Effector memory CD8-positive, alpha-beta T cell (primary cell): ENCODE measurements at places on chromosomes 2 and 18.

DNA sequence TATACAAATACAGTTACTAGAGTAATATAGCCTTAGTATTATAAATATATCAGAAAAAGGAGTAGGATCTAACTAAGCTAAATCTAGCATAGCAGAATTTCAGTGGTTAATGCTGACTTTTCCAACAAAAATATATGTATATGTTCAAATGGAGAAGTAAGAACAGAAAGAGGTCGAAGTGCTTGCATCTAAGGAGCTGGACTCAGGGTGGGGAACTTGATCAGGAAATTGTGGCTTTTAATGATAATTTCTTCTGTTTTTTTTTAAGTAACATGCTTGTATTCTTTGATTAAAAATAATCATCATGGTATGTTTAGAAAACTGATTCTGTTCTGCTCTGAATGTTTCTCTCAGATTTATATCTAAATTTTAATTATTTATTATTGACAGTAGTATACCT is 327.1 kb downstream of the GALNT13 start:
- H3K36me3 ChIP-seq: no peaks in the 10 kb centered on the region
- H3K27me3 ChIP-seq: no peaks in the 10 kb centered on the region
- H3K4me3 ChIP-seq: no peak overlapping the region
- H3K4me1 ChIP-seq: no peaks in the 10 kb centered on the region

DNA sequence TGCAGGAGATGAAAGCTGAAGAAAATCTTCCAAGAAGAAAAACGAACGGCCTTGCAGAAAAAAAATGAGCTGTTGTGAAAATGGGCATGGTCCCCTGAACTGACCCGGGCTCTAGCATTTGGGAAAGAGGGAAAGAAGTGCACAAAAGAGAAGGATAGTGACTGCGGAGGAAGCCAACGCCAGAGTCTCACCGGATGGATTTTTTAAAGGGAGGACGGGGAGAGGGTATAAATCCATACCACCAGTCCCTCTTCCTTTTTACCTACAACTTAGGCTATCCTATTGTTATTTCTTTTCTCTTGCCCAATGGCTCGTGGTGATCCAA is 601 bp downstream of the WDR35 start:
- DNase-seq: no peak
- peak overlapping the region; percentile 94 for H3K4me3 ChIP-seq
- H3K27me3 ChIP-seq: peaks cover 16% of the 10 kb centered on the region
- peak overlapping the region; percentile 94 for H3K27ac ChIP-seq
- H3K36me3 ChIP-seq: peaks cover 20% of the 10 kb centered on the region
- H3K4me1 ChIP-seq: peaks cover 19% of the 10 kb centered on the region

DNA sequence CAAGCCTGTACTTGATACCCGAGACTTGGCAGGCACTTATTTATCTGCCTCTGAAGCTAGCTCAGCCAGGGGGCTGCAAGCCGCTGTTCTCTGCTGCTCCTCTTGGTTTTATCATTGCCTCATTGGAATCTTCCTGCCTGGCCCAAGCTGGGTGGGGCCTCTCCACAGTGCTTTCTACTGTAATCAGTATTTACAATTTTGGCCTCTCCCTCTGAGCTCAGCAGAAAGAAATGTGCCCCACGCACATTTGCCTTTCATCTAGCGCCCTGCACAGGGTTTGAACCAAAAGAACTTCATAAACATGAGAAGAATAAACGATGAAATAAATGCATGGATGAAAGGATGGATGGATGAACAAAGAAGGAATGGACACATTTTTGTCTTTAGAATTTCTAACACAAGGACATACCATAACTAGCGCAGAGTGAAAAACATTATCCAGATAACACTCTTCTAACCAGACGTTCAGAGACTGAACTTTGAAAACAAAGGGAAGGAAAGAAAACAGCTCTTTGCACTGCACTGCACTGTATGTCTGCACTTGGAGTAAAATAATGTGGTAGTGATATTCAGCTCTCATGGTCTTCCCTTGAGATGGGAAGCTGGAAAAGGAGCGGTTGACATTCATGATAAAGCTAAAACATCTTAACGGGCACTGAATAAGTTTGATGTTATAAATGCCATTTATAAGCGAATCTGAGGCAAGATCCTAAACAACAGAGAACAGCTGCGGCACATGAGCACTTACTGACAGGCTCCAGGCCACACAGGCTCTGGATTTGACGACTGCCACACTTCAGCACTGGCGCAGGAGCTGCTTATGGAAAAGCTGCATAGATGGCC is 86.8 kb upstream of the SP3 start:
- H3K27ac ChIP-seq: no peak overlapping the region
- H3K27me3 ChIP-seq: peaks cover 15% of the 10 kb centered on the region
- no peaks in the 10 kb centered on the region for H3K36me3 ChIP-seq
- no peak overlapping the region for H3K4me3 ChIP-seq
- H3K4me1 ChIP-seq: no peaks in the 10 kb centered on the region
- no peak for DNase-seq

DNA sequence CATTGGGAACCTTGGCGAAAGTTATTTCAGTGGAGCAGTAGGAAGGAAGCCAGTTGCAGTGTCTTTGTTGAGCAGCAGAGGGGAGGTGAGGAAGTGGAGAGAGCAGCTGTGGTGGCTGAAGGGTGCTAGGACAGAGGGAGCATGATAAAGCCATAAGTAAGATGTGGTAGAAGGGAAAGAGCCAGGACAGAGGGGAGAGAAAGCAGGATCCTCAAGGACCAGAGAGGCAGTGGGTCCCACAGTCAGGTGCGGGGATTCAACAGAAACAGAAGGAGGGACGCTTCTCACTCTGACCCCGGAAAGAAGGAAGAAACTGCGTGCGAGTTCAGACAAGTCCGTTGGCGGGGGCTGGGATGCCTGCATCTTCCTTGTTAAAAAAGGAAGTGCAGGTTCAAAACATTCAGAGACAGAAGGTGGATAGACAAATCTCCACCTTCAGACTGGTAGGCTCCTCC is at the start of gene CXCR2:
Gene CXCR2 (plus strand): TSS at position 403 of the 455 bp plus-strand sequence. CDS start 8,774 bp downstream, outside the sequence.
- peaks cover 4% of the 10 kb centered on the region for H3K4me1 ChIP-seq
- H3K27me3 ChIP-seq: peaks cover 22% of the 10 kb centered on the region
- peak within 1 kb of the TSS; percentile 30 for H3K27ac ChIP-seq
- no peak for DNase-seq
- peaks cover 5% of the 10 kb centered on the region for H3K36me3 ChIP-seq
- H3K4me3 ChIP-seq: peak within 1 kb of the TSS; percentile 22

DNA sequence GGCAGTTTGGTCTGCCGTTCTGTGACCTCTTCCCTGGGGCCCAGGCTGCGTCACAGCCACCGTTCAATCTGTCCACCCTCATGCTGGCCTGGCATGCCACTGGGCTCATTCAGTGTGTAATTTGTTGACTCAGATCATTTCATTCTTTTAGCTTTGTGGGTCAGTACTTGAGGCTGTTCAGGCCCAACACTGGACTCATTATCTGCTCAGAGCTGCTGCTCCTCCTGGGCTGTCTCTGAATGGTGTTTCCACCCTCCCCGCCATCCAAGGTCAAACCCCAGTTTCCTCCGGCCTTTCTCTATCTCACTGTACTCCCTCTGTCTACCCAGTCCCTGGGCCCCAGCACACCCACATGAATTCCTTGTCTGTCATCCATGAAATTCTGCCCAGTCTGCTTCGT is 152.4 kb upstream of the NCK2 start:
- H3K4me1 ChIP-seq: no peaks in the 10 kb centered on the region
- H3K36me3 ChIP-seq: peaks cover 2% of the 10 kb centered on the region
- no peak overlapping the region for H3K4me3 ChIP-seq
- H3K27ac ChIP-seq: peak overlapping the region; percentile 42
- no peak for DNase-seq

DNA sequence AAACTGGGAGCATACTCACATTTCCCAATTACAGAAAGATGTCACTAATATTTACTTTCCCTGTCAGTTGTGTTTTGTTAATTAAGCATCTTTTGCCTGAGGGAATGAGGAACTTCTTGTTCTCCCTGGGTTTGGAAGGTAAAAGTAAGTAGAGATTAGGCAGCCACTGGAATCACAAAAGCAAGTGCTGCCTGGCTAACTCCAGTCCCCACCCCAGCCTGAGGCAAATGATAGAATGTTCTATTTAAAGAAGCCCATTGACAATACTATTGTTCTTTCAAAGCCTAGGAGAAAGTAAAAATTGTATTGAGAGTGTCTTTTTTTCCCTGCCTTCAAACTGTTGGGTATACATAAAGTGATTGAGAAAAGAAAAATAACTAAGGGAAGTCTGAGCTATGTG is 93.8 kb downstream of the MBD2 start:
- peaks cover 10% of the 10 kb centered on the region for H3K4me1 ChIP-seq
- H3K27ac ChIP-seq: no peak overlapping the region
- no peak overlapping the region for H3K4me3 ChIP-seq
- no peak for DNase-seq
- no peaks in the 10 kb centered on the region for H3K36me3 ChIP-seq
- no peaks in the 10 kb centered on the region for H3K27me3 ChIP-seq

- H3K27ac ChIP-seq: no peak overlapping the region
- no peaks in the 10 kb centered on the region for H3K4me1 ChIP-seq
- H3K27me3 ChIP-seq: peaks cover 14% of the 10 kb centered on the region
- no peak overlapping the region for H3K4me3 ChIP-seq
- no peak for DNase-seq
- no peaks in the 10 kb centered on the region for H3K36me3 ChIP-seq
Observed at GRCh38 chr2:215687149-215688031, 251.5 kb upstream of the FN1 start.

- H3K27me3 ChIP-seq: peaks cover 45% of the 10 kb centered on the region
- no peak for DNase-seq
- H3K4me3 ChIP-seq: no peak overlapping the region
- no peak overlapping the region for H3K27ac ChIP-seq
- peaks cover 2% of the 10 kb centered on the region for H3K36me3 ChIP-seq
Observed at GRCh38 chr2:18490901-18491300, 69.6 kb downstream of the RDH14 start.

- no peak overlapping the region for H3K4me3 ChIP-seq
- no peak overlapping the region for H3K27ac ChIP-seq
- H3K4me1 ChIP-seq: peaks cover 5% of the 10 kb centered on the region
- H3K27me3 ChIP-seq: no peaks in the 10 kb centered on the region
Observed at GRCh38 chr18:13099113-13099512, 108.0 kb downstream of the CEP192 start.

DNA sequence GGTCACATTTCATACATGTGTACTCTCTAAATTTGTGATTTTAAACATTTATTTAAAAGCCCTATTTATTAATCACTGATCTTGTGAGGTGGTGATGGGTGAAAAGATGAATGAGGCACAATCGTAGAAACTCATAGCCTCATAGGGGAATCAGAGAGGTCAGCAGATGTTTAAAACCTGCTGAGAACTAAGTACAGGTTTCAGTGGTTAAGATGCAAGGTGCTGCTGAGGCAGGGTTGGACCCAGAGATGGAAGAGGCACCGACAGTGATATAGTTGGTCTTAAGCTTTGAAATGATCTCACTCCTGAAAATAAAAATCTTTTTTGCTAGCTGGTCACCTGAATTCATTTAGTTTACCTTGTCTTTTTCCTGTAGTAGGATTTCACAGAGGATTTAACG is 49.6 kb downstream of the LINC00305 start:
- H3K27me3 ChIP-seq: no peaks in the 10 kb centered on the region
- no peaks in the 10 kb centered on the region for H3K36me3 ChIP-seq
- no peak for DNase-seq
- H3K4me1 ChIP-seq: no peaks in the 10 kb centered on the region

GRCh38 chr2:41024816-41025215 is 572.9 kb upstream of the SLC8A1 start:
- DNase-seq: no peak
- no peak overlapping the region for H3K27ac ChIP-seq
- H3K4me3 ChIP-seq: no peak overlapping the region

GRCh38 chr2:26818972-26819371 is 29.0 kb upstream of the DPYSL5 start:
- DNase-seq: no peak
- no peak overlapping the region for H3K4me3 ChIP-seq
- H3K36me3 ChIP-seq: no peaks in the 10 kb centered on the region
- H3K27me3 ChIP-seq: peaks cover 64% of the 10 kb centered on the region
- no peak overlapping the region for H3K27ac ChIP-seq
- H3K4me1 ChIP-seq: peaks cover 5% of the 10 kb centered on the region

GRCh38 chr18:61471541-61471940 is 138.3 kb downstream of the CDH20 start:
- H3K27ac ChIP-seq: no peak overlapping the region
- no peaks in the 10 kb centered on the region for H3K27me3 ChIP-seq
- H3K4me1 ChIP-seq: no peaks in the 10 kb centered on the region
- no peaks in the 10 kb centered on the region for H3K36me3 ChIP-seq

GRCh38 chr18:21853016-21853415 is 112.4 kb downstream of the MIB1 start:
- no peaks in the 10 kb centered on the region for H3K27me3 ChIP-seq
- no peak for DNase-seq
- no peak overlapping the region for H3K4me3 ChIP-seq
- peaks cover 21% of the 10 kb centered on the region for H3K36me3 ChIP-seq

- H3K4me1 ChIP-seq: peaks cover 2% of the 10 kb centered on the region
- peaks cover 27% of the 10 kb centered on the region for H3K36me3 ChIP-seq
- H3K4me3 ChIP-seq: no peak overlapping the region
Observed at GRCh38 chr2:32678825-32679224, 51.0 kb downstream of the TTC27 start.

GRCh38 chr2:120330946-120331822 is 14.8 kb upstream of the INHBB start:
- H3K27me3 ChIP-seq: peaks cover 68% of the 10 kb centered on the region
- H3K4me1 ChIP-seq: no peaks in the 10 kb centered on the region
- H3K36me3 ChIP-seq: no peaks in the 10 kb centered on the region

GRCh38 chr18:424071-424661 is 76.3 kb downstream of the COLEC12 start:
- no peak for DNase-seq
- no peak overlapping the region for H3K4me3 ChIP-seq
- no peak overlapping the region for H3K27ac ChIP-seq
- no peaks in the 10 kb centered on the region for H3K4me1 ChIP-seq
- H3K27me3 ChIP-seq: peaks cover 6% of the 10 kb centered on the region

DNA sequence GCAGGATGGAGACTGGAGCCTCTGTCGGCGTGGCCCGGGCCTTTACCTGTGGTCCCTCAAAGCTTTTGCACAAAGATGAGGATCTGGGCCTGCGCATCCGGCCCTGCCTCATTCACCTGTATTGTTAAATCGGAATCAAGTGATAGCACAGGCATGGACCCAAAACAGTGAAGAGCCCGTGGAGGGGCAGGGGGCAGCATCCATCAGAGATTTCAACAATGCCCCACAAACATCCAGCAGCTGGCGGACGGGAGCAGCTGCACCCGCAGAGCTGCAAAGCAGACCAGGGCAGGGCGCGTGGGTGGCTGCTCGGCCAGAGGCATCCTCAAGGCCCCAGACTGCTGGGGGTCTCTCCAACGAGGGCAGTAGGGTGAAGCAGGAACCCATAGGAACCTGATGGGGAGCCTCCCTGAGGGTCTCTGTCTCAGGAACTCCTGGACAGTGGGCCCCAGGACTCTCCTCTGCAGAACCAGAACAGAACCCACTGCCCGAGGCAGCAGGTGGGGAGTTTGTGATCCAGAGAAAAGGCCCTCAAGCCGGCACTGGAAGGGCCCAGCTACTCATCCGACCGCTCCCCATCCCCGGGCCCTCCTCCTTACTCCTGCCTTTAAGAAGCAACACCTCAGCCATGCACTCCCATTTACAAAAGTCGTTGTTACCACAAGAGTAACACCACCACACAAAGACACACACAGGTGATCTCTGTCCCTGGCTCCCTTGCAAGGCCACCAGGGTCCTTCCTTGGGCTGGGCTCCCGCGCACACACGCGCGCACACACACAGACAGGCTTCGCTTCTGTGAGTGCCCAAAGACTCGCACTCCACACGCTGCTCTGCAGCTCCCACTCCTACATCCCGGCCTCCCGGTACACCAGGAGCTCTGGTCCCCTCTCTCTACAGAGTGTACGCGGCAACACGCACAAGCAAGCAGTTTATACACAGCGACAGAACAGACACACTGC is 28.8 kb downstream of the HDAC4 start:
- no peak for DNase-seq
- no peak overlapping the region for H3K4me3 ChIP-seq
- no peaks in the 10 kb centered on the region for H3K27me3 ChIP-seq
- H3K4me1 ChIP-seq: peaks cover 10% of the 10 kb centered on the region
- no peaks in the 10 kb centered on the region for H3K36me3 ChIP-seq
